NCI-H226 (cell line): ENCODE measurements at places on chromosomes 13 and 19.
A peak's percentile ranks its signal among the peaks of the same experiment; 100 is the strongest.

DNA sequence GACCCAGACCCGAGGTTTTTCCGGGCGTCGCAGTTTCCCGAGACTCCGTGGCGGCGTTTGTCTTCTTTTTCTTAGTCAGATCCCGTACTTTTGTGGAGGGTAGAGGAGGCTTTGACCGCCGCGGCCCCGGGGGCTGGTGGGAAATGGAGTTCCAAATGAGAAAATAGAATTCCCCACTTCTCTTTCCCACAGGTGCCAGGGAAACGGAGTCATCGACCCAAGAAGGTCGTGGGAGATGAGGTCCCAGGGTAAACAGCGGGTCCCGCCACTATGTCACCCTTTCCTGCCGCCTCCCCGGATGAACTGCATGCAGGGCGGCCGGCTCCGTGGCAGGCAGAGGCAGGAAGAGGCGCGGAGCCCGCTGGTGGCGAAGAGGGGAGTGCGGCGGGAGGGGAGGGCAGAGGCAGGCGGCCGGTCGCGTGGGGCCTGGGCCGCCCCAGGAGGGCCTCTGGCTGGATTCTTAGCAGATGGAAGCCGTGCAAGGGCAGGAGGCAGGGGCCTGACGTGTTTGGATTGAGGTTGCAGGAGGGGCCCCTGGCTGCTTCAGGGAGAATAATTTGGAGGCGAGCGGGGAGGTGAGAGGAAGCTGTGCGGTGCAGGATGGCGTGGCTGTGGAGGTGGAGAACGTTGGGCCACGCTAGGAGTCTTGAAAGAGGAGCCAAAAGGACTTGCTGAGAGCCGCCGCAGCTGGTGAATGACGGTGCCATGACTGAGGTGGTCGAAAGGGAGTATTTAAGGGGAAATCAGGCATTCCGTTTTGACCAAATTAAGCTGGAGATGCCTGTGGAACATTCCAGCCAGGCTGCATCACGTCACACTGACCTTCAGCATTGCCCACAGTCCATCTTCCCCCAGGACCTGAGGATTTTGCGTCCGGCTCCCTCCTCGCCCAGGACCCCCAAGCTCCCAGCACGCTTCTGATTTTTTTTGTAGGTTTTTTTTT is 11.7 kb downstream of the CYTH2 start:
- no peak for DNase-seq

- peak; percentile 49 for DNase-seq
These were observed 12.5 kb downstream of the PBX4 start for GRCh38 chr19:19606021-19606420.

- no peak for DNase-seq
These were observed 121.3 kb upstream of the UFM1 start for GRCh38 chr13:38228322-38228721.

DNA sequence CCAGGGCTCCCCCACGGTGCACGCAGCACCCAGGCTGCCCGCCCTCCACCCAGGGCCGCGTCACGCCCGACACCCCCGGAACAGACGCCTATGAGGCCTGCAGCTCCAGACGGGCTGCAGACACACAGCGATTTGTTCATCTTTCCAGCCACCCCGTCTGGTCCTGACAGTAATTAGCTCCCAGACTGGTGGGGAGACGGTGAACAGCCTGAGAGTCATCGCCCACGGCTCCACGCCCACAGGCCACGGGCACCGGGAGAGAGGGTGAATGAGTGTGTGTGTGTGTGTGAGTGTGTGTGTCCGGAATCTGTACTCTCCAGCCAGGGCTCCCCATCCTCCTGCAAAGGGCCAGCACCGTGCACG is 18.1 kb downstream of the GADD45B start:
- peak; percentile 48 for DNase-seq

GRCh38 chr13:108306860-108307259 is 37.3 kb downstream of the TNFSF13B start:
- DNase-seq = no peak

DNA sequence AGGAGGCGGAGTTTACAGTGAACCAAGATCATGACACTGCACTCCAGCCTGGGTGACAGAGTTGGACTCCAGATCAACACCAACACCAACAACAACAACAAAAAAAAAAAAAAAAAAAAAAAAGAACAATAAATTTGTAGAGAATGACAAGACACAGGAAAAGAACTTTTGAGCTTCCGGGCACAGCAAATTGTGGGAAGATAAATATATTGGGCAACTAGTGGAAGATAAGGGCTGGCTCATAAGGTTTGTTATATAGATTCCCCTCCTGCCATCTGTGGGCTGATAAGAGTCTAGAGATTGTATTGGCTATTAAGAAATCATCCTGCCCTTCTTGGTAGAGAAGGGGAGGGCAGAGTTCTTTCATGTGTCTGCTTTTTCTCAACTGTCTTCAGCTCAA is 33.1 kb upstream of the CYP2S1 start:
- DNase-seq = peak; percentile 70

DNA sequence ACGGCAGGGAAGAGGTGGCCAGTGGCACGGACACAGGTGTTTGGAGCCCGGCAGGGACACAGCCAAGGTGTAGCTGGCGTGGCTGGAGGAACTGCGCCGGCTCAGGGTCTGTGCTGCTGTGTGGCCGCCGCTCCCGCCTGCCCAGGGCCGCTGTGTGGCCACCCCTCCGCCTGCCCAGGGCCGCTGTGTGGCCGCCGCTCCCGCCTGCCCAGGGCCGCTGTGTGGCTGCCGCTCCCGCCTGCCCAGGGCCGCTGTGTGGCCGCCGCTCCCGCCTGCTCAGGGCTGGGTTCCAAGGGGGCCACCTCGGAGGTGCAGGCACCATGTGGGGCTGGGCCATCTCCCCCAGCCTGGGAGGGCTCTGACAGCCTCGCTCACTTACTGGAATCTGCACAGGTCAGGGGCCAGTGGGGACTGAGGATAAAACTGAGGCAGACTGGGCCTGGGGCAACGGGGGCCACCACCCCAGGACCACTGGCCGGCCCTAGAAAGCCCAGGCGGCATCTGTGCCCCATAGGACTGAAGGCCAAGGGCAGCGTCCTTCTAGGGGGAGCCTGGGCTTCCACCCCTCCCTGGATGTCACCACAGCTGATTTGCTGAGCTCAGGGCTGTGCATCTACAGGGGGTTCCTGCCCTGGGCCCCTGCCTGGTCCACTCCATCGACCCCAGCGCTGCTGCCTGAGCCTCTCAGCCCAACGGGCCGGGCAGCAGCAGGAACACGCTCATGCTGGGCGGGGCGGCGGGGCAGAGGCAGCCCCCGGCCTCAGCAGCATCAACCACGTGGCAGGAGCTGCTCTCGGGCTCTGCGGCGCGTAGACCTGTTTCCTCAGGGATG is 21.5 kb downstream of the C13orf46 start:
- DNase-seq = no peak

DNA sequence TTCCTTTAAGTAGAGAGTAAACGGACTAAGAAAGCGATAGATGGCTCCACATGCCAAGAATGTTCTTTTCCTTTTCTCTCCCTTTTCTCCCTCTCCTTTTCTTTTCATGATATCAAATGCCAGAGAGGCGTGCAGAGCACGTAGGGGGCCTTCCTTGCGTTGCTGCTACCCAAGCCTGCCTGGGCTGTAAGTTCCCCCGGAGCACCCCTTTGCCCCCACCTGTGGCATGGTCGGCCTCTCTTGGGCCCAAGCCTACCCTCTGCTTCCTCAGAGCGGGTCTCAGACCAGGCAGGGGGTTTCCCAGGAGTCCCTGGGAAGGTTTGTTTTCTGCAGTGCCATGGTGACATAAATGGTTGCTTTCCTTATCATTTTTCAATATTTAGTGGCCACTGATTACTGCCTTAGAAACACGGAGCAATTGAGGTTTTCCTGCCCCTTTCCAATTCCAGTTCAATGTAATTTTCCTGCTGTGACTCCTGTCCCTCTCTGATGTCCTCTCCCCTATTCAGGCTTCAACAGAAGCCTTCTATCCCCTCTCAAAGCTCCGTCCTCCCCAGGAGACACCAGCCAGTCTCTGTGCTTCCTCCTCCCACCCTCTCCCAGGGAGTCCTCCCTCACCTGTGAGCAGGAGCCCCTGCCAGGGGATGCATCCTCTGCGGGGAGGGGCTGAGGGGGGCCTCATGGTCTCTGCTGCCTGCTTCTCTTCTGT is 22.6 kb upstream of the CD177 start:
- no peak for DNase-seq

GRCh38 chr19:8512115-8512967 is 1.6 kb downstream of the ZNF414 start:
- DNase-seq = no peak

DNA sequence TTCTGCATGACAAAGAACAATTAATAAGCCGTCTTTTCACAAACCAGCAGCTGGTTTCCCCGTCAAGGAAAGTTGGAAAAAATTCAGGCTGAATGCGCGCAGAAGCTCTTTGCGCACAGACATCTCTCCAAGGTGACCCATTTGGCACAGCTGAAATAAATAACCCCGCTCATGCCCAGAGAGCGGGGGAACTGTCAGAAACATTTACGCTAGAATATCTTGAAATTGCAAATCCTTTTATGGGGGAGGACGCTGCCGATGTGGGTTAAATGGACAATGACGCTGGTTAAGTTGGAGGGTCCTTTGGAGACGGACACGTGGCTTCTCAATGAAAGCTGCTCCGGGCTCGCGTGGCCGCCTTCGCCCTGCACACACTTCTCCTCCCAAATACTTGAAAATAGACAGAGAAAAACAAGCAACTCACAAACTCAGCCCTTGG is 30.6 kb downstream of the GSX1 start:
- DNase-seq = no peak

DNA sequence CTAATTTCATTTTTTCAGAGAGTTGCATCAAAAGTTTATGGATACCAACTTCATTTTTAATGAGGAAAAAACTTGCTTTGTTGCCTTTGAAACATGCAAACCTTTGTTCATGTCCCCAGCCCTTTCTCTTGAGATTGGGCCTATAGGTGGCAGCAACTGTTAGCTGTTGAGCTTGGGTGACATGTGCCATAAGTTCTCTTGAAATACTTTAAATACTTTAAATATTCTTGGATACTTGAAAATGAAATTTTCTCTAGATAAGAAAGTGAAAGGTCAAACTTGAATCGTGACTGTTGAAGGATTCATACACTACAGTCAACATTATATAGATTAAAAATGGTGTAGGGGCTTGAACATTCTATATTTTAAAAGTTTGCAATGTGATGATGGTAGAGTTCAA is 294.9 kb downstream of the NDFIP2 start:
- DNase-seq = peak; percentile 35

- DNase-seq = no peak
These were observed 111.6 kb downstream of the NHLRC3 start for GRCh38 chr13:39149896-39150295.

DNA sequence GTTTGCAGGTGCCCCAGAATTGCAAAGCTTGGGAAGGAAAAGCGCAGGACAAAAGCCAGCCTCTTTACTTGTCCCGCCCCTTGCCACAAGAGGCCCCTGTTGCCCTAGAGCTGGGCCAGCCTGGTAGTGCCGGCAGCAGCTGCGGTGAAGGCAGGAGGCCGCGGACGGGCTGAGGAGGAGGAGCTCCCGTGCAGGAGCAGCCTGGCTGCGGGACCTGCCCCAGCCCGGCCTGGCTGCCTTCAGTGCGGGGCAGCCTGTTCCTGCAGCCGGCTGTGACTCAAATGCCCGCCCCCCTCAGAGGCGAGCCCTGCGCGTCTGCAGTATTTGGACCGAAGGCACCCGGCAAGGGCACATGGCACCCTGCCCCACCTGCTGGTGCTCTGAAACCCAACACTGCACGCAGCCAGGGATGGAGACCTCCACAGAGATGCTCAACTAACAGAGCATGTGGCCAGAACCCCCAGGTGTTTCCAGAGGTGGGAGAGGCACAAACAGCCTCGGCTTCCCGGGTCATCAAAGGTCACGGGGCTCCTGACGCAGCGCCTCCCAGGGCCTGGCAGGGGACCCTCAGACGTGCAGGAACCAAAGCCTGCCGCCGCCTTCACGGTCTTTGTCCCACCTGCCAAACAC is 29.7 kb downstream of the NAXD start:
- no peak for DNase-seq

DNA sequence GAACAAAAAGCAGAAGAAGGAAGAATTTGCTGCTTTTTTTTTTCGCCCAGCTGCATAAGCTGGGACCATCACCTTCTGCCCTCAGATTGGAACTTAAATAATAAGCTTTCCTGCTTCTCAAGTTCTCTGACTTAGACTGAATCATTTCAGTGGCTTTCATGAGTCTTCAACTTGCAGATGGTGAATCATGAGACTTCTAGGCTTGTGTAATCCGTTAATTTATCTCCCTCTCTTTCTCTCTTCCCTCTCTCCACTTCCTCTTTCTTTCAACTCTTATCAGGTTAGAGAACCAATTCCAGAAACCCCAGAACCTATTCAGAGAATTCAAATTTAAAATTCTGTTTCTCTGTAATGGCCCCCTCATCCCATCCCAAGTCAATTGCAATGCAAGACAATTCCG is 1153.7 kb downstream of the PCDH9 start:
- DNase-seq = peak; percentile 78

DNA sequence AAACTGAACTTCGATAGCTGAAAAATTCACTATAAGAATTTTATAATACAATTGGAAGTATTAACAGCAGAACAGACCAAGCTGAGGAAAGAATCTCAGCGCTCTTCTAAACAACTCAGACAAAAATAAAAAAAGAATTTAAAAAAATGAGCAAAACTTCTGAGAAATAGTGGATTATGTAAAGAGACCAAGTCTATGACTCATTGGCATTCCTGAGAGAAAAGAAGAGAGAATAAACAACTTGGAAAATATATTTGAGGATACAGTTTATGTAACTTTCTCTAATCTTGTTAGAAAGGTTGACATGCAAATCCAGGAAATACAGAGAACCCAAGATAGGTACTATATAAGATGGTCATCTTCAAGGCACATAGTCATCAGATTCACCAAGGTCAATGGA is 25.4 kb downstream of the SLC25A15 start:
- DNase-seq = no peak

DNA sequence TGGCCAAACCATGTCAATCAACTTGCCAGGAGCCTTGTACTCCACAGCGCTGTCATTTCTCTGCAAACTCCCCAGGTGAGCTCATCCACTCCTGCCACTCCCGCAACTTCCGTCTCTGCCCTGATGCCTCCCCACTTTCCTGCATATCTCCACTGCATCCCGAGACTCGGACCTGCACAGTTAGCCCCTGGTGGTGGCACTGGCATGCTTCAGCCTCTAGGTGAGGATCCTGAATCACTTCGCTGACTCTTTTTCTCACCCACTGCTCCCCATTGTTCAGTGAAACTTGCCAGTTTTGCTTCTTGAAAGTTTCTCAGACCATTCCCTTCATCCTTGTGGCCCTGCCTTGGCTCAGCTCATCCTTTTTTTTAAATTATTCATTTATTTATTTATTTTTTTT is 3.4 kb upstream of the CTU1 start:
- no peak for DNase-seq
